ENCODE measurements at places on chromosomes 1 and 21. TPM values are rescaled to one million over a fixed set of nuclear protein-coding genes. Genes with fewer than 3 reads are reported as not detected.
A peak's percentile ranks its signal among the peaks of the same experiment; 100 is the strongest.

- DNase-seq, result no peak
These were observed 309.7 kb downstream of the SEC16B start for GRCh38 chr1:177660188-177660587.

DNA sequence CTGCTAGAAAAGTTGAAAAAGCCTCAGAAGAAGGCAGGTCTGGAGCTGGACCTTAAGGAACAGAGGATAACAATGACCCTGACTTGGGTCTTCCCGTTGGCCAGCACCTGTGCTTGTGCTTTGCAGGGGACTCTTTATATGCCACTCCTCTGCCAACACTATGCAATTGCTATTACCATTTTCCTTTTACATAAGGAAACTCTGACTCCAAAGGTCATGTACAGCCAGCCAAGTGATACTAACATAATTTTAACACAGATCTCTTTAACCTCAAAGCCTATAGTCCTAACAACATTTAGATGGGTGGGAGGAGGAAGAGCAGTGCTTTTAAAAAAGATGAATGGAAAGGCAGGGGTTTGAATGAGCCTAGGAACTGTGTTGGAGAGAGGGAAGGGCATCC, 106.6 kb upstream of the RAB4A start:
- no peak for DNase-seq

DNA sequence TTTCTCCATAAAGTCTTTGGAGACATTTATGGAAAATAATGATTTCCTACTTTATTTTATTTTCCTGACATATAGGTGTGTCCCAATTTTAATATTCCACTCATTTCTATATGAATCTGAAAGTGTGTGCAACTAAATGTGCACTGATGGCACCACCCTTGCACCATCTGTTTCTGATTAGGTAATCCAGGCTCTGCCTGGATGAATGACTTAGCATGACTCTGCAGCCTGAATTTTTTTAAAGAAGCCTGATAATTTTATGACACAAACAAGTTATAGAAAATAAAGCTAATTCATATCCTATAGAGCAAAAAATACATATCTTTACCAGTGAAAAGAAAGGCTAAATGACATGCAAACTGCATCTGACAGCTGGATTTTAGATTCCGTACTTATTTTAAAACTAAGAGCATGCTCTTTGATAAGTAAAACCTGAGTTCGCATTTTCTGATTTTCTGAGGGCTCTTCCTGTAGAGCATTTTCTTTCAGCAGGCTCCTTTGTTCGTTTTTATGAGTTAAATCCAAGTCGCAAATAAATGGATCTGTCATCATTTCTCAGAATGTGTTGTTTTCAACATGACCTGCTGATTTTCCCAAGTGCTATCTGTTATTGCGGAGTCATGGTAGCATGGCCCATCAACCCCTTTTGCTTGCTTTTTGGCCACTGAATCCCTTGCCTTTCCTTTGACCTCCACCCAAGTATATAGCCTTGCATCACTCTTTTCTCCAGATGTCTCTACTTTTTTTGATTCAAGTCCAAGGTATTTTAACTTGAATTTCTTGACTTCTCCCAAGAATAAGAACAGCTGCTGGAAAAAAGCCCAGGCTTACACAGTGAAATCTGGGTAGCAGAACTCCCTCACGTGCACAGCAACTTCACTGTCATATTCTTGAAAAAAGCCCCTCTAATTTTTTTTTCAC, 52.8 kb upstream of the LYPLAL1 start:
- DNase-seq, result no peak

DNA sequence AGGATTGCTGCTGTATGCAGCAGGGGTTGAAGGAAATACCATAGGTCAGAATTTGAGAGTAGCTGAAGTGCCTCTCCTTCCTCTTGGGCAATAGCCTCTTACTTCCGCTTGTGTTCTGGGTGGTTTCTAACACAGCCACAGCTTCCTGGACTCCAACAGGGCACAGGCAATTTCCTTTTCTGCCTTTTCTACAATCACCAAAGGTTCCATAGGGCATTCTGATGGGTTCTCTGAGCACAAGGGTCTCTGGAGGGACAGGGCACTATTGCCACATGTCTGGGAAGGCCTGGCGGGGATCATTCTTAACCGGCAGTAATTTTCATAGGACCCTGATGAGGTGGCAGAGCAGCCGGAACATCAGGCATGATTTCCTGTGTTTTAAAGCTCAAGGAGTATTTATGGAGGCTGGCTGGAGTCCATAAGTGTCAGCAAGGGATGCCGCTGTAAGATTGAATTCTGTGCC, 5.5 kb upstream of the AGTRAP start:
- DNase-seq, result peak; percentile 74

DNA sequence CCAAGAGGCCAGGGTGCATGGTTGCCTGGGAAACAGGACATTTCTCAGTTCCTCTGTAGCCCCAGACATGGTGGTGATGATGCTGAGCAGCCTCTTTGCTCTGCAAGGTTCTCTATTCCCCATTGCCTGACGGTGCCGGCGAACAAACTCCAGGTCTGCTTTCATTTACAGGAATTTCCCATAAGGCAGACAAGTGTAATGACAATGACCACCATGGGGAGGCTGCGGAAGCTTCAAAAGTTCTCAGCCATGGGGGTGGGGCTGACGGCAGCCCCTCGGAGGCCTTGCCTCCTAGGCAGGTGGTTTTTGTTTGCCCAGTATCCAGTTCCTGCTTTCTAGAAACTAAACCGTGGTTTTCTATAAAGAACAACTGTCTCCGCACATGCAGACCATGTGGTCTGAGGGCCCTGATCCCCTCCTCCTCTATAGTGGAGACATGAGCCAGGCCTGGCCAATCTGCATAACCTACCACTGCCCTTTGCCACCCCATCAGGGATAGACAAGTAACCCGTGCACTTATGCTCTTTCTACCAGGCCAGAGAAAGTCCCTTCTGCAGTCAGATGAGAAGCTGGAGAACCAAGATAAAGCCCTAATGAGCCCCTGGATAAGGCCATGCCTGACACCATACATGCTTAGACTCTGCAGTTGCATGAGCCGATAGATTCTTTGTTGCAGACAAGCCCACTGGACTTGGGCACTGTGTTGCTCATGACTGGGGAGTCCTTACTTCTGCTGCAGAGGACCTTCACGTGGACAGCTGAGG, 54.1 kb downstream of the LDLRAD2 start:
- no peak for DNase-seq

DNA sequence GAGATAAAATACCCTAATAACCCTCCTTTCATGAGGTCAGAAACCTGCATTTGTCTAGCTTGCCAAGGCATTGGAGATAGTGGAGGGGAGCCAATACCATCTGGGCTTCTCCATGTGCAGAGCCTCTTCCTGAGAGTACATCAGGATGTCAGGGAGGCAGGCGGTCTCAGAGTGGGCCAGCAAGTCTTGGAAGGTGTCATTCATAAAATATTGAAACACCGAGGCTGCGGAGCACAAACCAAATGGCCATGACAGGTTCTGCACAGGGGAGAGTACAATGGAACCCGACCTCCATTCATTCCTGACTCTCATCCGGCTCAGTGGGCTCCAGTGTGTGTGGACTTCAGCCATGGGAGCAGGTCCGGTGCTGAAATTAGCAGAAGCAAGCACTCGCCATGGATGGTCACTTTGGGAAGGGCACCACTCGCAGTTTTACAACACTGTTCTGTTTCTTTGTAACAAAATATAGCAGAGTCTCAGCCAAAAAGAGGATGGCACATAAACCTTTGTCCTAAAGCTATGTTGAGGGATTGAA, 446.6 kb downstream of the SIPA1L2 start:
- no peak for DNase-seq

GRCh38 chr1:113141650-113142473, 68.9 kb downstream of the LRIG2 start:
- no peak for DNase-seq

DNA sequence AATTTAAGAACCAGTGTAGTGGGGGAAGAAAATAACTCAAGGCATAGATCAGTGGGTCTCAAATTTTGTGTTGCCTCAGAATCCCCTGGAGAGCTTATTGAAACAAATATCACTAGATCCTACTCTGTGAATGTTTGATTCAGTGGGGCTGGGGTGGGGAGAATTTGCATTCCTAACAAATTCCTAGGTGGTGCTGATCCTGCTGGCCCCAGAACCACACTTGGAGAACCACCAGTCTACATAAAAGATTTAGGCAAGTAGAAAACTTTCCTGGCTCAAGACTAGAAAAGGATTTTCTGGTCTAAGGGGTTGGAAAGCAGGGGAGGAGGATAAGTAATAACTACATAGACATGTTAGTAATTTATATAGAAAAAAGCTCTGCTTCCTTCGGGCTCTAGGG, 34.1 kb upstream of the C1orf21 start:
- no peak for DNase-seq

DNA sequence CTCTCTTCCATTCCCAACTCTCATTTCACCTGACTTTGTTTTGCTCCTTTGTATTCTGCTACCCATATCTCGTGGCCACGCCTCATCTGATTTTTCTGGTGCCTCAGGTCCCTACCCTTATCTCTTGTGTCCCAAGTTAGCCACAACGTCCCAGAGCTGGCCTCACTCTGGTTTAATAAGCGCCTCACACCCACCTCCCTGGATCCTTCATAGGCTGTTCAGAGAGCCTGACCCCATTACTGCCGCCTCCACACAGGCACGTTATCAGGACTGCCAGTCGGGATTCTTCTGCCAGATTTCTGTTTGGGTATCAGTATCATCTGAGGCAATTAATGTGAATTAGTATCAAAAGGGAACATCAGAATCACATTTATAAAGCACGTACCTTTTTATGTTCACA, 34.7 kb upstream of the TMEM125 start:
- no peak for DNase-seq

DNA sequence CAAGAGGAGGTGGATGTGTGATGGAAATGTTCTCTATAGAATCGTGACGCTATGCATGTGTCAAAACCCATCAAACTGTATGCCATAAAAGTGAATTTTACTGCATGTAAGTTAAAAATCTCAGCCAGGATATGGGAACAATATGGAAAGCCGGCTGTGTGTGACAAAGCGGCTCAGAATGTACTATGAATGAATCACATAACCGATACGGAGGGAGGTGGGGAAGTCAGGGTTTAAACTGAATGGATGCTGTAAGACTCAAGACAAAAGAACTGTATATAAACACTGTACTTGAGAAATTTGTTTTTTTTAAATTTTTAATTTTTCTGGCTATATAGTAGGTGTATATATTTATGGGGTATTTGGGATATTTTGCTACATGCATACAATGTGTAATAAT, 111.6 kb upstream of the PDE4B start:
- no peak for DNase-seq

DNA sequence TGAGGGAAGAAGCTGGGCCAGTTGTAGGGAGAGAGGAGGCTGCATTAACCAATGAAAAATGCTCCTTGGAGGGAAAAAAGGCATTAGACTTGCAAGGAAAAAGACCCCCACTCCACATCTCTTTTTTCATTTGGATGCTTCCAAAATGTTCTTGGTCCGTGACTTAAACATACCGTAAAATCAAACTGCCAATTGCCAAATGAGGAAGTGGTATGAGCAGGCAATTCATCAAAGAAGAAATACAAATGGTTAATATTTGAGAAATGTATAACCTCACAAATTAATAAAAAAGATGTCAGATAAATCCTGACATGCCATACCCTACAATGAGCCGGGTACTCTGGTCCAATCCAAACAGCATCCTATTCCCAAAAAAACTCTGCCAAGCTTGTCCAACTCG, 30.6 kb downstream of the KANK4 start:
- DNase-seq, result no peak

DNA sequence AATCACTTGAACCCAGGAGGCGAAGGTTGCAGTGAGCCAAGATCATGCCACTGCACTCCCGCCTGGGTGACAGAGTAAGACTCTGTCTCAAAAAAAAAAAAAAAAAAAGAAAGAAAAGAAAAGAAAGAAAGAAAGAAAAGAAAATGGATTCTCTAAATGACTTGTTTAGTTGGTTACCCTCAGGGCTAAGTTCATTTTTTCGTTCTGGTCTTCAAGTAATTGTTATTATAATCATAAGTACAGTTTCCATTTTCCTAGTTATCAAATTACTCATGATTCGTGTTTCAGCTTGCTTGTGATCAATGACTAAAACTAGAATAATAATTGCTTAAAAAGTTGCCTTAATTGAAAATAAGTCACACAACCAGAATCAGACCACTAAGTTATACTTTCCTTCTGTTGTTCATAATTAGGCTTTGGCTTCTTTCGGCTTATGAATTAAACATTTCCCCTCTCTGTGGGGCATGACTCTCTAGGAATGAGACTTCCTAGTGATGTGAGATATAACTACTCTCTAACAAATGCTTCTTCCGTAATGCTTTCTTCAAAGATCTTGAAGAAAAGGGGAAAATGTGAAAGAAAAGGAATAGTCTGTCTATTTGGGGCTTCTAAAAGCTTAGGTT, 9.6 kb upstream of the RLF start:
- DNase-seq, result no peak

DNA sequence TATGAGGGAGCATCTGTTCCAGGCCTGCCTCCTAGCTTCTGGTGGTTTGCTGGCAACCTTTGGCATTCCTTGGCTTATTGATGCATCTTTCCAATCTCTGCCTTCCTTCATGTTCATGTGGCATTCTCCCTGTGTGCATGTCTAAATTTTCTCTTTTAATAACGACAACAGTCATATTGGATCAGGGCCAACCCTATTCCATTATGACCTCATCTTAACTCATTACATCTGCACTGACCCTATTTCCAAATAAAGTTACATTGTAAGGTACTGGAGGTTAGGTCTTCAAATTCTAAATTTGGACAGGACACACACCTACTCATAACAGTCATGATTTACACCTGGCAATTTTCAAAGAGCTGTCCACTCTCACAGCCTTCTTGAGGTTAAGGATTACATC, 117.2 kb upstream of the FGGY start:
- no peak for DNase-seq

- DNase-seq, result no peak
These were observed 250.2 kb downstream of the PLA2G4A start for GRCh38 chr1:187078916-187079315.

DNA sequence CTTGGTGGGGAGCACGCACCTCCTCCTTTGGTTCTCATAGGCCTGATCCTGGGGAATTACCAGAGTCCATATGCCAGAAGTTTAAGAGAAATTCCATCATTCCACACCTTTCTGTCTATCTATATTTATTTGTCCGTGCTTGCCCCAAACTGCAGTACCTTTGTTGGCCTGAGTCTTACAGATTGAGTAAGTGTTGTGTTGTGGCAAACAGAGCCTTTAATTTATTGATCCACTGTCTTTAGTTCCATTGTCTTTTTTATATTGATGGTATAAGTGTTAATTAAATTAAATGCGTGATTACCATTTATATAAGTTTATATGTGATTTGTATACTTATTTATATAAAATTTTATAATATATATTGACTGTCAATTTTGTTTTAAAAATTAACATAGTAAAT, 4.9 kb downstream of the SH3BGR start:
- no peak for DNase-seq

The SLFNL1 gene
- 0.56 TPM for total RNA-seq

The UBE2U gene
- total RNA-seq, result not detected

The KRTAP13-2 gene
- total RNA-seq, result not detected

The METTL25B gene
- 29.7 TPM for total RNA-seq

The OR2AK2 gene
- total RNA-seq, result not detected

The LRRIQ3 gene
- total RNA-seq, result 1.3 TPM

The IRF6 gene
- not detected for total RNA-seq

The CCDC27 gene
- not detected for total RNA-seq

The AQP10 gene
- total RNA-seq, result not detected

The CFAP45 gene
- total RNA-seq, result 0.37 TPM

The NCF2 gene
- 15.3 TPM for total RNA-seq

The RPRD2 gene
- 43.6 TPM for total RNA-seq
